ENCODE measurements at places on chromosomes 4 and X.

DNA sequence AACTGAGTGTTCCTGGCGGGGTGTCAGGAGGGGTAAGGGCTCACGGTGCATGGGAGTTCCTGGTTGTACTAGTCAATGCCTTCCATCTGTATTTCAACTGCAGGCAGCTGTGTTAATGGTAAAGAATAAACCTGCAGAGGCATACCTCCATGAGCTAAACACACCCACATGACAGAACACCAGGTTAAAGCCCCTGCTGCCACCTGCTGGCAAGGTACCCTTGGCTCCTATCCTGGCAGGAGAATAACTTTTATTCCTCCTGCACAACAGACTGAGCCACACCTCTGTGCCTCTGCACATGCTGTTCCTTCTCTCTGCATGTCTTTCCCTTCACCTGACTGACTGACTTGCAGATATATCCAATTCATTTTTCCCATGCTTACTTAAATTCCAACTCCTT lies 11.1 kb downstream of the ITIH6 start:
- DNase-seq = no peak

DNA sequence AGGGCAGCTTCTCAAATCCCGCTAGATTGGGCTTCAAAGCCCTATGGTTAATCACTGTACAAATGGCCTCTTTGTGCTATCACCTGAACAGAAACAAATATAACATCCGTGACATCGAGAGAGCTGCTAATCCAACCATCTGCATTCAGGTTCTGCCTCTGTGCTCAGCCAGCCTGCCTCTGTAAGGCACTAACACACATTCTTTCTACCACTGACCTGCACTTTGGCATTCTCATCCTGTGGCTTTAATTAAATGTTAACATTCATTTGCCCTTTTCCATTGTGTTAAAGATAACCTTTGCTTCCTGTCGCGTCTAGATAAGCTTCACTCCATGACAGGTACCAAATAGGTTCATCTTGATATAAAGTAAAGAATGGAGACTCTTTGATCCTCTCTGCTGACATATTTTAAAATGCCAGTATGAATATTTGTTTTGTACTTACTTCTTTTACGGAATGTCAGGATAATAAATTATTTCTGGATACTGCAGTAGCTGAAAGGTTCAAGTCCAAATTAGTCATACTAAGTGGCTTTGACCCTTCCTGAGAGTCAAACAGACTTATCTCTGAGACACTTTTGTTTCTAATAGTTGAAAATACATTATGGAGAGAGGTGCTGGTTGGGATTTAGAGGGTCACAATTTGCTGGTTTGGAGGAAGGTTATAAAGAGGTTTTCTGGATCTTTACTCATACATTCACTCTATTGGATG lies 505.7 kb downstream of the PACRGL start:
- no peak for DNase-seq

GRCh38 chr4:8523175-8523574 lies 57.0 kb upstream of the GPR78 start:
- no peak for DNase-seq

GRCh38 chrX:11135564-11136185 lies 24.5 kb downstream of the HCCS start:
- no peak for DNase-seq

- DNase-seq = no peak
Measured at GRCh38 chrX:1330605-1331004, 6.0 kb upstream of the IL3RA start.

- DNase-seq = no peak
Measured at GRCh38 chrX:131675596-131676194, 131.8 kb downstream of the OR13H1 start.

DNA sequence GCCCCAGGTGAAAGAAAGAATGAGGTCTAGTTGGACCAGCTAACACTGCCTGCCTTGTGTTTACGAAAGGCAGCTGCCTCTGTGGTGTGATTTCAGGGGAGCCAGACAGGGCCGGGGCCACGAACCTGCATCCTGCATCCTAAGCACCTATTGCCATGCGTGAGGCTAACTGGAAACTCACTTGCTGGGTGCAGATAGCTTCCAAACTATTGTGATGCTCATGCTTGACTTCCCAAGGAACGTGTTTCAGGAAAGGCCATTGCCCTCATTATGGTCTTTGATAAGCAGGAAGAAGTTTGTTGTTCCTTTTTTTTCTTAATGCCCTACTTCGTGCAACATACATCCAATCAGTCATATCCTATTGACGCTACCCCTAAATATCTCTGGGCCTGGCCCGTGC lies 2.3 kb upstream of the IRF2 start:
- DNase-seq = peak; percentile 72

GRCh38 chr4:84688605-84689004 lies 105.7 kb downstream of the CDS1 start:
- no peak for DNase-seq

- DNase-seq = no peak
Measured at GRCh38 chr4:5158825-5159224, 107.5 kb downstream of the STK32B start.

- no peak for DNase-seq
Measured at GRCh38 chrX:101208152-101208905, 11.3 kb upstream of the DRP2 start.

- no peak for DNase-seq
Measured at GRCh38 chrX:3142259-3143042, 101.2 kb downstream of the ARSF start.

DNA sequence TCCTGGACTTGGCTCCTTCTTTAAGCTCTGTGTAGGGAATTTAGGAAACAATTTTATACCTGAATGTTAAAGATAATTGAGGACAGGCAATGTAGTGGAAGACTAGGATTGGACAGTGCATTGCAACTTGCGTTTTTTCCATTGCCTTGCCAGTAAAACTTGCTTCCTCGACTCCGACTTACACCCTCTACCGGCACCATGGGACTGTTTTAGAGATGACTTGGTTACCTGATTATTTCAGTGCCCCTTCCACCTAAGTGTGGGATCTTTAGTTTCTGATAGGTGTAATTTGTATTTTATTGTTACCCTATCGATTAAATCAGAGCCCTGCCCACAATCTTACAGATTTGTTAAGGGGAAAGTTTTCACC lies 1.2 kb downstream of the PRPS1 start:
- no peak for DNase-seq

DNA sequence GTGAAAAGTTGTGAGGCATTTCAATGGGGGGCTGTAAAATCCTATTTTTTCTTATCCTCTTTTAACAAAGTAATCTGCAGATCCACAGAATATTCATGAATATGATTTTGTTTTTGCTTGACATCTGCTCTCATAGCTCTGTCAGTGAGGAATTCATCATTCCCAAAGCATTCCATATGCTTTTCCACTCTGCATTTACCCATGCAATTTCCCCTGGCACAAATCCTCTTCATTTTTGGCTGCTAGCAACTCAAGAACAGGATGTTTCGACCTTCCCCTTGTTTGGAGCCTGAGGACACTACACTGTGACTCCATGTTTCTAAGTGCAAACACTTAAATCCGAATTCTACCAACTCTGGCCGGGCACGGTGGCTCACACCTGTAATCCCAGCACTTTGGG lies 48.5 kb downstream of the KLHL15 start:
- no peak for DNase-seq

- DNase-seq = no peak
Measured at GRCh38 chrX:53631156-53631555, 55.4 kb downstream of the HUWE1 start.

DNA sequence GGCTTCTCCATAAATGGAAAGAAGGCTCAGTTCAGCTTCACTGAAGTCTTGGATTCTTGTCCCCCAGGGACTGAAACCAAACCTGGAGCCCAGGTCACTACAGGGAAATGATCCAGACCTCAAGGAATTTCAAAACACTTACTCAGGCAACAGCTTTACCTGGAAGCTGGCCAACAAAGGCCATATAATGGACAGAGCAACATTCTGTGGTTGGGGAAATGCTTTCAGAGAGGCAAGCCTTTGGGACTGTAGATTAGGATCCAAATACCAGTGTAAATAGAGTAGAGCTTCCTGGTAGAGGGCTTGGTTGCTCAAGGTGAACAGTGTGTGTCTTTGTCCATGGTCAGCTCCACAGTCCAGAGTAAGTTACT lies 57.0 kb upstream of the PROM1 start:
- DNase-seq = no peak

DNA sequence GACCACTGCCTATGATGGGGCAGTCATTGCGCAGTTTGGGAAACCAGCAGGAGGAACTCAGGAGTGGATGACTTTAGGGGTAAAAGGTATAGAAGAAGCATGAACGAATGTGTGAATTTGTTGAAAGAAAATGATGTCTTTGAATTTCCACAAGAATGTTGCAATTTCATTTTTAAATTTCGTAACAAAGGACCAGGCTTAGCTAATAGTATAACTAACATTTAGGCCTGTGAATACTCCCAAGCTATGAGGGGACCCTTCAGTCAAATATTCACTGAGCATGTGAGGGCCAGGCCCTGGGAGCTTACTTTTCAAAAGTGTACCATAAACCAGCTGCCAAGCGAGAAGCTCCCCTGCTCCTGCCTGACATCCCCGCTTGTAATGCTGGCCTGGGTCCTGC lies 5.3 kb downstream of the MPC1L start:
- no peak for DNase-seq

DNA sequence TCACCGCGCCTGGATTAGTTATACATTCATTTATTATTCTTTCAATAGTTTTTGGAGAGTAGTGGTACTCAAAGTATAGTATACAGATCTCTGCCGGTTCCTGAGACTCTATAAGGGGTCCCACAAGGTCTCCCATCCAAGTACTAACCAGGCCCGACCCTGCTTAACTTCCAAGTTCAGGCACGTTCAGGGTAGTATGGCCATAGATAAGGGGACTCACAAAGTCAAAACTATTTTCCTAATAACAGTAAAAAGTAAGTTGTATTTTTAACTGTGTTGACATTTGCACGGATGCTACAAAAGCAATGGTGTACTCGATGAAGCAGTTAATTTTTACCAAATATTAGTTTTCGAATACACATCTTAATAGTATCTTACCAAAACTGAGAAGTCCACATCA lies 84.4 kb upstream of the STK26 start:
- DNase-seq = no peak

DNA sequence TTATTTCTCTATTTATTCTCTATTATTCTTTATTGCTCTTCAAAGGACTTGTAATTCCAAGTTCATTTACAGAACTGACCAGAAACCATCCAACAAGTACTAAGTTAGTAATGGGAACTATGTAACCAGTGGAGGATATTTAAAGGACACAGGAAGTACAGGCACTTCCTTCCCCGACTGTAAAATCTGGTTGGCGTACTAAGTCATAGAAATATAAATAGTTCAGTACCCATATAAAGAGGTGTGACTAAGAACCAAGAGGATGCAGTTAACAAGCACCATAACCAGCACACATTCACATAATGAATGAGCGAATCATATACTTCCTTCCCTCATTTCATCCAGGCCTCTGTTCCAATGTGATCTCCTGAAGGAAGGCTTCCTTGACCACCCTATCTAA lies 3.6 kb upstream of the EIF4E start:
- DNase-seq = no peak

DNA sequence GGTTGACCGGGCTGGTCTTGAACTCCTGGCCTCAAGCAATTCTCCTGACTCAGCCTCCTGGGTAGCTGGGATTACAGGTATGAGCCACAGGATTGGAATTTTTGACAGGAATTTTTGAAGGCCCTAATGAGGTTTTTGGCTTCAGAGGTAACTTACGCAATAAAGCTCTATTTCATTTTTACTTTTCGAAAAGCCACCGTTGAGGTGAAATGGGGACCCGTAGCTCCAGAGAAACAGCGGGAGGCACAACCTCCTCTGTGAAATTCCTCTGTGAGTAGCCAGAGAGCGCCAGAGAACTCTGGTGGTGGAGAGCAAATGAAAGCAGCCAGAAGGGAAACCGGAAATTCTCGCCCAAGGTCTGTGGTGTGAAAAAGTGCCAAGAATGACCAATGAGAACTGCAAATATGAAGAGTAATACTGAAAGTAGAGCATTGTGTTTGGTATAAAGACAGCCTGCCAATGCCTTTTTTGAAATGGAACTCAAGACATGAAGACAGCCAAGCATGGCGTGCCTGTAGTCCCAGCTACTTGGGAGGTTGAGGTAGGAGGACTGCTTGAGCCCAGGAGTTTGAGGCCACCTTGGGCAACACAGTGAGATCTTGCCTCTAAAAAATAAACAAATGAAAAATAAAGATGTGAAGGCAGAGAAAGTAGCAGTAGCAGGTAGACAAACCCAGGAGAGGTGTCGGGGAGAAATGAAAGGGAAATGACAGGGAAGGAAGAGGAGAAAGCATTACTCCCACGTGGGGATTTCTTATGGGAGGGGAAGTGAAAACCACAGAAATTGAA lies 33.0 kb upstream of the TMEM131L start:
- DNase-seq = no peak

DNA sequence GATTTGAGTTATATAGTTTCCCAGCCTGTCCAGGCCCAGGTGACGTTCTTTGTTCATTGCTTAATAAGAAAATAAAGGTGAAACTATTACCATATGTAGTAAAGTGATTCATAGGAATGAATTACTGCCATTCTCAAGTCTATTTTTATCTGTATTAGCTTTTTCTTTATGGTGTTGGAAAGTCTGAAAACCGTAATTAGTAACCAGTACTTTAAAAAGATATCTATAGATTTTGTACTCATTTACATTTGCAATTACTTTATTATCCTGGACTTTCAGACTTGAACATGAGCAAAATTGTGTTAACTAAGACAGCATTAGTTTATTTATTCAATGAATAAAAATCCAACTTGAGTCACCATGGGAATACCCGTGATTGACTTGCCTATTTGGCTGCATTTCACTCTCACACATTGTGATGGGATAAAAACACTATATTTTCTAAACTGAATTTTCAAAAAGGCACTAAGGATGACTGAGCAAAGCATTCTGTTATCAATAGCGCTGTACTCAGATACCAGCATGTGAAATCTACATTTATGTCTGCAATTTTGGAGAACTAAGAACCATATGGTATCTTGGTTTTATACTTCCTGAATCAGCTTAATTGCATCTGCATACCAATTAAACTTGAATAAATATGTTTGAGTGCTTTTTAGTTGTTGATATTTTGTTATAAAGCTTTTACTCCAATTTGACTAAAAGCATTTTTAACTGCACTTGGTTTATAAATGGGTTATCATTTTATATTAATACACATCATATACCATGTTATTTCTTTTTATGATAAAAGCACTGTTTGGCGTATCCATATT lies 154.6 kb downstream of the CCSER1 start:
- DNase-seq = no peak

All from midbrain (tissue), 1 donor.